ENCODE measurements at places on chromosomes 2 and 18. TPM values are rescaled to one million over a fixed set of nuclear protein-coding genes. Genes with fewer than 3 reads are reported as not detected.

- no peak for DNase-seq
Observed at GRCh38 chr2:144426355-144426754, 93.6 kb downstream of the ZEB2 start.

Gene MYOM1
- 0.26 TPM for total RNA-seq

DNA sequence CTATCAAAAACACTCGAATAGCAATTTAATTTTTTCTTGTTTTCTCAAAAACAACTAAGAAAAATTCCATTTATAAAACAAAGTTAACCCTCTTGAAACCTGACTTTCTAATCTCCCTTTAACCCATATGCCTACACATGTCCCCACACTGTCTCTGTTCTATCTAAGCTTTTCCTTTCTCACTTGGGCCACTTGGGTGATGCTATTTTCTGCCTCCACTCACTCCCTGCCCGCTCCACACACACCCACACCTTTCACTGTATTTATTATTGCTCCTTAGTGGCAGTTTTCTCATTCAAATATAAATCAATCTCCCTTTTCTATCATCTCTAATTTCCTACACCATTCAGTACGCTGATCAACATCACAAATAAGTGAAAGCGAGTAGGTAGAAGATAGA is 531.1 kb downstream of the LRP1B start:
- DNase-seq = no peak

DNA sequence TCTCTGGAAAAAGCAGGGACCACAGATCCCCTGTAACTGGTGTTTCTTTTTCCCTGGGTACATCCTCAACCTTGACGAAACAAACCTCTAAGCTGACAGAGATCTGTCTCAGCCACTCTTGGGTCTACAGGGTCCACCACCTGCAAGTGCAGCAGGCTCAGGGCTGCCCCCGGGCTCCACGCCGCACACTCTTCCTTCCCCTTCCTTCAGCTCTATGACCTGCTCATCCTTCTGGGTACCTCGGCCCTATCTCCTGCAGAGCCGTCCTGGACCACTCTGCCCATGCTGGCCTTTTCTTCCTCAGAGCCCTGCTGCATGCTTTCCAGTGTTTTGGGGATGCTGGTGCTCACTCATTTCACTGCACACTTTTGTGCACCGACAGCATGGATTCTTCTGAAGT is 27.5 kb downstream of the TUBB6 start:
- no peak for DNase-seq

DNA sequence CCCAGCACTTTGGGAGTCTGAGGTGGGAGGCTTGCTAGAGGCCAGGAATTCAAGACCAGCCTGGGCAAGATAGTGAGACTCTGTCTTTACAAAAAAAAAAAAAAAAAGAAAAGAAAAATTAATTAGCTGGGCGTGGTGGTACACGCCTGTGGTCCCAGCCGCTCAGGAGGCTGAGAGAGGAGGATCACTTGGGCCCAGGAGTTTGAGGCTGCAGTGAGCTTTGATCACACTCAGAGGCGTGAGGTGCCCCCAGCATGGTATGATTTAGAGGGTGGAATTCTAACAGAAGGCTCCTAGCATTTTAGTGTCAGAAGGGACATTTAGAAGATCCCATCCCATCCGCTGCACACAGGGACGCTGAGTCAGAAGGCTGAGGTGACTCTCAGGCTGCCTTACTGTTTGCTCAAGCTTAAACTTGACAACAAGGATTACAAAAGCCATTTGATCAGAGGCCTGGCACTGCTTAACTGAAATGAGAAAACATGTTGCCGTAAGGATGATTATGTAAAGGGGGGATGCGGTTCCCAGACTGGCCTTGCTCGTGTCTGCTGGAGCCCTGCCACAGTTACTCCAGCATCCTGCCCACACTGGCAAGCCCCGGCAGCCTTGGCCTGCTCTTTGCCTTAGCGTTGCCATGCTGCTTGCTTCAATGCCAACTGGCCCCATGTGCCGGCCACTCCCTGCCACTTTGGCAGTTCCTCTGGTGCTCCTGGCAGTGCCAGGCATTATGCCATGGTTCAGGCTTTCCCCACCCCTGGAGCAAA is 45.6 kb upstream of the SLC1A4 start:
- no peak for DNase-seq

Gene IL36G
- not detected for total RNA-seq

- no peak for DNase-seq
Observed at GRCh38 chr2:179165356-179166000, 99.2 kb downstream of the SESTD1 start.

All from dermis microvascular lymphatic vessel endothelial cell (primary cell).